Left lobe of liver (tissue), 2 donors: ENCODE measurements at places on chromosomes 11 and 22. TPM values are rescaled to one million over a fixed set of nuclear protein-coding genes. Genes with fewer than 3 reads are reported as not detected.

DUSP8 gene
- 0.23 TPM for total RNA-seq

ALG8 gene
- 29.6 TPM for total RNA-seq

OR2AT4 gene
- total RNA-seq = not detected

KCNK4 gene
- not detected for total RNA-seq

INSC gene
- 0.20 TPM for total RNA-seq

PANX1 gene
- total RNA-seq = 9.7 TPM

SCGB1A1 gene
- 2.0 TPM for total RNA-seq
